ENCODE measurements at places on chromosomes 4 and X.

DNA sequence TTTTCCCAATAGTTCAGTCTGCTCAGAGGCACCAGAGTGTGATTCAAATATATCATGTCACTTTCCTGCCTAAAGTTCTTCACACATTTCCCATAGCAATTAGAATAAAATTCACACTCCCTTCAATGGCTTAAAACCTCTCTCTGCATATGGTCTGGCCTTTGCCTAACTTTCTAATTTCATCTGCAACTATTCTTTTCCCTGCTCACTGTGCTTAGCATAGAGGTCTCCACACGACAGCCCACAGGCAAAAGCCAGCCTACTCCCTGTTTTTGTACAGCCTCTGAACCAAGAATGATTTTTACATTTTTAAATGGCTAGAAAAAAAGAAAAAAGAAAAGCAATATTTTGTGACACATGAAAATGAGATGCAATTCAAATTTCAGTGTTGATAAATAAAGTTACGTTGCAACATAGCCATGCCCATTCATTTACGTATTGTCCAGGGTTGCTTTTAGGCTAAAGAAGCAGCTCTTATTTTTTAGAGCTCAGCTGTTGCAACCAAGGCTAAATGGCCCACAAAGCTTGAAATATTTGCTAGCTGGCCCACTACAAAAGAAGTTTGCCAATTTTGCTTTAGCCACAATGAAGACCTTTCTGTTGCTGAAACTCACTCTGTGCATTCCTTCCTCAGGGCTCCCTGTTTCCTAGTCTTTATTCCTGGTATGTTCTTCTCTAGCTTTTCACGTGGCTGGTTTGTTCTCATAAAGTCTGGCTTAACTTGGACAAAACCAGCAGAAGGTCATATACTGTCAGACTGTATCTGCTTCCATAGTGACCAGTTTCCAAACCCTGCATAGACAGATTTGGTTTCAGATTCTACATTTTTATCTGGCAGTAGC, 26.6 kb upstream of the IRF2 start:
- no peak for DNase-seq

- DNase-seq: no peak
Observed at GRCh38 chrX:39996536-39996935, 101.2 kb downstream of the BCOR start.

GRCh38 chrX:149124526-149125108, 380.5 kb downstream of the IDS start:
- DNase-seq: no peak

- no peak for DNase-seq
Observed at GRCh38 chr4:74446193-74446868, 1.4 kb downstream of the AREG start.

GRCh38 chr4:138311771-138312535, 69.8 kb upstream of the SLC7A11 start:
- no peak for DNase-seq

DNA sequence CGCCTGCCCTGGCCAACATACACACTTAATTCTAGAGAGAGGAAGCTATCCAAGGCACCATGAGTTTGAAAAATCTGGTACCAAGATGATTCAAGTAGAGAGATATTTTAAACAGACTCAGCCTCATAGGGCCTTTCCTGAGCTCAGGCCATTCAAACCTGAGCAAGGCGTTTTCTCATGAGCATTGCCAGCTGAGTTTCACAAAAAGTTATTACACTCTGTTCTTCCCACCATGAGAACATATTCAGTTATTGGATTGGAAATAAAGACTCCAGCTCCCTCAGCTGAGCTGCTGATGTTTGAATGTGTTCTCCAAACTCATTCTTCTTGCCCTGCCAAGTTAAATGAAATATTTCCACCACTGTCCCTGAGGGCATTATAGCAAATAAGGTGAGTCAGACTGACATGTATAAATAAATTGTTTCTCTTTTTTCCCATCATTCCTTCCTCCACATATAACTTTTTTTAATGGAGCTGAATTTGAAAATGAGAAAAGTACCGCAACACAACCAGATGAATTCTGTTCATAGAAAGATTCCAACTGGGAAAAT, 429.6 kb downstream of the RAB28 start:
- DNase-seq: no peak

DNA sequence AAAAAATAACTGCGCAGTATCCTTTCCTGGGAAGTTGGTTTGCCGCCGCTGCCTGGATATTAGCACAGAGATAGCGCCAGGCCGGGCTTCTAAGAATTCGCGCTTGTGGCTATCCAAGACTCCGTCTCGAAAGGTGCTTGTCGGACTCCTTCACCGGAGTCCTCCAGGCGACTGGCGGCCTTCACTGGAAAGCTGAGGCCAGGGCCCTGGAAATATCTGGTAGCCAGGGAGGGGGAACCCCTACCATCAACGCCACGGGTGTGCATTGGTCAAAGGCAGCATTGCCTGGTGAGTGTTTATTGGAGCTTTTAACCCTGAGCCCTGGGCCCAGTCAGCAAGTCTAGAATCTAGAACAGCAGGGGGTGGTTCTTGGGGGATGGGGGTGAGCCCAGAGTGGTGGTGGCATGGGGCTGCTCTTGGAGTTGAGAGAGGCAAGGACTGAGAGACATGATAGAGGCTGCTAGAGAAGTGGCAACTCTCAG, 577 bp upstream of the PIM2 start:
- no peak for DNase-seq
